Heart left ventricle (tissue), 16 donors: ENCODE measurements at places on chromosomes 13 and 19. TPM values are rescaled to one million over a fixed set of nuclear protein-coding genes. Genes with fewer than 3 reads are reported as not detected.

GRCh38 chr19:29724746-29725145 lies 9.7 kb upstream of the C19orf12 start:
- no peaks in the 10 kb centered on the region for H3K36me3 ChIP-seq
- H3K27ac ChIP-seq: no peak overlapping the region
- H3K4me3 ChIP-seq: no peak overlapping the region
- DNase-seq: no peak
- H3K27me3 ChIP-seq: peaks cover 29% of the 10 kb centered on the region

DNA sequence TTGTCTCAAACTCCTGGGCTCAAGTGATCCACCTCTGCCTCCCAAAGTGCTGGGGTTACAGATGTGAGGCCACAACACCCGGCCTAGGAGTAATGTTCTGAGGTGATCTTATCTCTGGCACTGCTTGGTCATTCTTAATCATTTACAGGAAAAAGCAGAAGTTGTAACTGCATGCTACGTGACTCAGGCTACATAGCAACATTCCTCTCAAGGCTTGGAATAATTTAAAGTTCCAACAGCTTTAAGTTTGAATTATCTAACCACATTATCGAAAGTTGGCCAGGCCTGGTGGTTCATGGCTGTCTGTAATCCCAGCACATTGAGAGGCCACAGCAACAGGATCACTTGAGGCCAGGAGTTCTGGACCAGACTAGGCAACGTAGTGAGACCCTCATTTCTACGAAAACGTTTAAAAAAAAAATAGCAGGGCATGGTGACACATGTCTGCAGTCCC lies 3.9 kb upstream of the B9D2 start:
- H3K27me3 ChIP-seq: no peaks in the 10 kb centered on the region
- no peak overlapping the region for H3K4me3 ChIP-seq
- H3K4me1 ChIP-seq: peaks cover 57% of the 10 kb centered on the region
- no peak for DNase-seq

DNA sequence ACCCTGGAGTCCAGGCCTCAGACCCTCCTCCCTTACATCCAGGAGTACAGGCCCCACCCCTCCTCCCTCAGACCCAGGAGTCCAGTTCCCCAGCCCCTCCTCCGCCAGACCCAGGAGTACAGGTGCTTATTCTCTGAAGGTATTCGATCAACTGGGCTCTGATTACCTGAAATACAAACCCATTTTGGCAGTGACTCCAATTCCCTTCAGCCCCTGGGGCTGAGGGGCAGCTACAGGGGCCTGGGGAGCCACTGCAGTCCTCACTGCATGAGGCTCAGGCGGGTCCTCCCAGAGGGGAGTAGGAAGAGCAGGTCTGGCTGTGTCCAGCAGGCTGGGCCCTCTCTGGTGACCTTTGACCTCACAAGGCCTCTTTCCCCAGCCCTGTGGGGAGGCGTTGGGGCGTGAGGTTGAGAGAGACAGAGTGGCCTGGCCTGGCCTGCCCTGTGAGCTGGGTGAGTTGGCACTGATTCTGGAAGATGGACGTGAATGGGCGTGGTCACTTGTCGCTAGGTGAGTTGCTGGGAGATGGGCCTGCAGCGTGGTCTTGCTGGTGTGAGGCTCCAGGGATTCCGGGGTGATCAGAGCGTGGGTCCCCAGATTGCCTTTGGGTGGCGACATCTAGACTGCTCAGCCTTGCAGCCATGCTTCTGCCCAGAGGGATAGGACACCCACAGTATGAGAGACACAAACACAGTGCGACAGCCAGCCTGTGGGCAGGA lies 3.1 kb downstream of the BCAT2 start:
- no peak overlapping the region for H3K4me3 ChIP-seq
- no peak overlapping the region for H3K27ac ChIP-seq
- peaks cover 24% of the 10 kb centered on the region for H3K4me1 ChIP-seq

EFNA2 gene
- polyA plus RNA-seq: not detected

- no peak overlapping the region for H3K27ac ChIP-seq
- H3K27me3 ChIP-seq: peaks cover 18% of the 10 kb centered on the region
- H3K4me1 ChIP-seq: no peaks in the 10 kb centered on the region
- H3K4me3 ChIP-seq: no peak overlapping the region
- no peak for DNase-seq
These were observed 17.0 kb downstream of the SOX1 start for GRCh38 chr13:112083971-112084370.

- peak; percentile 83 for DNase-seq
- H3K4me1 ChIP-seq: peaks cover 53% of the 10 kb centered on the region
- peaks cover 29% of the 10 kb centered on the region for H3K36me3 ChIP-seq
- H3K27ac ChIP-seq: peak overlapping the region; percentile 90
- H3K4me3 ChIP-seq: peak overlapping the region; percentile 63
These were observed 4.8 kb downstream of the EMP3 start for GRCh38 chr19:48330012-48330681.

- no peak overlapping the region for H3K27ac ChIP-seq
- no peak overlapping the region for H3K4me3 ChIP-seq
- H3K4me1 ChIP-seq: no peaks in the 10 kb centered on the region
- no peaks in the 10 kb centered on the region for H3K36me3 ChIP-seq
- no peak for DNase-seq
- peaks cover 23% of the 10 kb centered on the region for H3K27me3 ChIP-seq
These were observed 43.4 kb upstream of the SPACA7 start for GRCh38 chr13:112332727-112333126.

- DNase-seq: no peak
- no peaks in the 10 kb centered on the region for H3K36me3 ChIP-seq
- H3K27me3 ChIP-seq: no peaks in the 10 kb centered on the region
- H3K4me1 ChIP-seq: peaks cover 10% of the 10 kb centered on the region
These were observed 13.1 kb downstream of the SULT2B1 start for GRCh38 chr19:48565090-48565489.

ZNF547 gene
- 2.0 TPM for polyA plus RNA-seq

DNA sequence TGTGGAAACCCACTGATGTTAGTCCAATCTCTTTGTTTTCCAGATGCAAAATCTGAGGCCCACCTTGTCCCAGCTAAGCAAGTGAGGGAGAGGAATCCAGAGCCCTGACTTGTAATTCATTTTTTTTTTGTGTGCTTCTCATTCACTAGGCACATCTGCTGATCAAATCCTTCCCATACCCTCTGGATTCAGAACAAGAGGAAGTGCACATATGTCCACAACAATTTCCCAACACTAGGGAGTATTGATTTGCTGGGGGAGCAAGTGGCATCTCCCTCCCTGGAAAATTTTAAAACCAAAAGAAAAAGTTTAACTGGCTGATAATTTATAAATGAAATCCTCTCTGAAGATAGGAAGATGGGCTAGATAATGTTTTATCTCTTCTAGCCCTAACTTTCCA lies 94.6 kb upstream of the RFC3 start:
- DNase-seq: no peak
- peak overlapping the region; percentile 62 for H3K27ac ChIP-seq
- H3K36me3 ChIP-seq: no peaks in the 10 kb centered on the region
- no peak overlapping the region for H3K4me3 ChIP-seq
- peaks cover 33% of the 10 kb centered on the region for H3K4me1 ChIP-seq
- no peaks in the 10 kb centered on the region for H3K27me3 ChIP-seq

DNA sequence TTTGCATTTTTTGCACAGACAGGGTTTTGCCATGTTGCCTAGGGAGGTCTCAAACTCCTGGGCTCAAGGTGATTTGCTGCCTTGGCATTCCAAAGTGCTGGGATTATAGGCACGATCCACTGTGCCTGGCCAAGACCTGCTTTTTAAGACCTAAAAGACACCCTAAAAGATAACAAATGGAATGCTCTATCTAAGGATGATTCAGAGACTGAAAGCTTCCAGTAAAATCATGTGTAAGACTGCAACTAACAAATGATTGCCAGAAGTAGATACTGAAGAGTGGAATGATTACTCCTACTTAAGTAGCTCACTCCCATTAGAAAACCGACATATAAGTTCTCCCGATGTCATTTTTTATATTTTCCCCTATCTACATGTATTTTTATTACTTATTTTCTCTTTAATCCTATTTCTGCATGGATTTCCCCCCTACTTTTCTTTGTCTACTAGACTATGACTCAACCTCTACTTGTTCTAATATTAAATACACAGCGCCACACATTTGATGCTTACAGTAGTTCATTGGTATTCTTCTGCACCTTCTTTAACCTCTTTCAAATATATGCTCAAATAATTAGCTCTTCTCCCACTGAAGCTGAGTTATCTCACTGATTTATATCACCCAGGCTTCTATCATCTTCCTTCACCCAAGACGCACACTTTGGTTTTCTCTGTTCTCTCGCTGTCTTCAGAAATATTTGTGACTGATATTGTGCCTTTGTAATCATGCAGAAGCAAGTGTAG lies 32.2 kb upstream of the KLF12 start:
- no peak overlapping the region for H3K4me3 ChIP-seq
- DNase-seq: no peak
- no peaks in the 10 kb centered on the region for H3K36me3 ChIP-seq
- no peaks in the 10 kb centered on the region for H3K27me3 ChIP-seq
- H3K27ac ChIP-seq: no peak overlapping the region

GNG7 gene
- 22.5 TPM for polyA plus RNA-seq

GRCh38 chr19:6925801-6926751 lies 38.7 kb downstream of the ADGRE1 start:
- H3K36me3 ChIP-seq: no peaks in the 10 kb centered on the region
- no peak overlapping the region for H3K27ac ChIP-seq
- no peak for DNase-seq
- H3K4me3 ChIP-seq: no peak overlapping the region

NRTN gene
- 18.2 TPM for polyA plus RNA-seq

AMER2 gene
- not detected for polyA plus RNA-seq

- H3K27me3 ChIP-seq: no peaks in the 10 kb centered on the region
- no peaks in the 10 kb centered on the region for H3K36me3 ChIP-seq
- no peak overlapping the region for H3K4me3 ChIP-seq
These were observed 9.9 kb upstream of the KLHL26 start for GRCh38 chr19:18626906-18627305.

SLC10A2 gene
- not detected for polyA plus RNA-seq

- no peak overlapping the region for H3K27ac ChIP-seq
- H3K4me1 ChIP-seq: no peaks in the 10 kb centered on the region
- DNase-seq: no peak
- H3K27me3 ChIP-seq: no peaks in the 10 kb centered on the region
- H3K36me3 ChIP-seq: peaks cover 5% of the 10 kb centered on the region
These were observed 109.4 kb downstream of the CRYL1 start for GRCh38 chr13:20416223-20416745.

DNA sequence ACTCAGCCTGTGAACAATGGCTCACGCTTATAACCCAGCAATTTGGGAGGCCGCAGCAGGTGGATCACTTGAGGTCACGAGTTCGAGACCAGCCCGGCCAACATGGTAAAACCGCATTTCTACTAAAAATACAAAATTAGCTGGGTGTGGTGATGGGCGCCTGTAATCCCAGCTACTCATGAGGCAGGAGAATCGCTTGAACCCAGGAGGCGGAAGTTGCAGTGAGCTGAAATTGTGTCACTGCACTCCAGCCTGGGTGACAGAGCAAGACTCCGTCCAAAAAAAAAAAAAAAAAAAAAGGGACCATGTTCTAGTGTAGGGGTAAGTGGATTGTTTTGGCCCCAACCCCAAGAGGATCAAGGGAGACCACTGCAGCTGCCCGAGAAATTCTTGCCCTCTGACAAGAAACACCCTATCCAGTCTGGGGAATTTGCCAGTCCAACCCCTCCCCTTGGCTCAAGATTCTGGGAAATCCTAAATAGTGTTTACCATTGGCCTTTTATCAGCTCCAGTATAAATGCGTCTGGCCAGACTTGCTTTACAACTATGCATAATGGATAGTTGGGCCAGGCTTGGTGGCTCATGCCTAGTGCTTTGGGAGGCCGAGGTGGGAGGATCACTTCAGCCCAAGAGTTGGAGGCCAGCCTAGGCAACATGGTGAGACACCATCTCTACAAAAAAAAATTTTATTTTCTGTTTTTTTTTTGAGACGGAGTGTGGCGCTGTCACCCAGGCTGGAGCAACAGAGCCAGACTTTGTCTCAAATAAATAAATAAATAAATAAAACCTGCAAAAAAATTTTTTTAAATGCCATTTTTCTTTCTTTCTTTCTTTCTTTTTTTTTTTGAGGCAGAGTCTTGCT lies 5.1 kb upstream of the DHDH start:
- no peak overlapping the region for H3K4me3 ChIP-seq
- H3K36me3 ChIP-seq: no peaks in the 10 kb centered on the region
- no peaks in the 10 kb centered on the region for H3K27me3 ChIP-seq

KLHL26 gene
- 2.8 TPM for polyA plus RNA-seq

GARIN5A gene
- polyA plus RNA-seq: 3.0 TPM

- no peaks in the 10 kb centered on the region for H3K27me3 ChIP-seq
- H3K4me3 ChIP-seq: no peak overlapping the region
- H3K36me3 ChIP-seq: no peaks in the 10 kb centered on the region
- DNase-seq: no peak
- H3K4me1 ChIP-seq: peaks cover 16% of the 10 kb centered on the region
- no peak overlapping the region for H3K27ac ChIP-seq
These were observed 100.4 kb downstream of the RGCC start for GRCh38 chr13:41557719-41558118.
